ENCODE measurements at places on chromosomes 12 and 14.
A peak's percentile ranks its signal among the peaks of the same experiment; 100 is the strongest.

DNA sequence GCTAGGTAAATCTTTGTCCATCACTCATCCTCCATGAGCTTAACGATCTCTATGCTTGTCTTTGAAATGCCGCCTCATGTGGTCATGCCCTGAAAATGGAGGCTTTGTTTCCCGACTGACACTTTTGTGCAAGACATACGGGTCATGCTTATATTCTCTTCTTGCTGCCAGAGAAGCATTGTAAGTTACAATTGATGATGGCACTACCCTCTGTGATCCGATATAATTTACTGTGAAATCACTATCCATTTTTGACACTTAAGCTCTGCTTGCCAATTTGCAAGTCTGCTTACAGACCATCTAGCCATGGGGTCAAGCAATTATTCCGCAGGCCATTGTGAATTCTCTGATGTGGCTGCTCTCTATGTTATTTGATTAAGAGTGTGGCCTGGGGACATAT is 650.0 kb downstream of the FLRT2 start:
- no peak for DNase-seq

DNA sequence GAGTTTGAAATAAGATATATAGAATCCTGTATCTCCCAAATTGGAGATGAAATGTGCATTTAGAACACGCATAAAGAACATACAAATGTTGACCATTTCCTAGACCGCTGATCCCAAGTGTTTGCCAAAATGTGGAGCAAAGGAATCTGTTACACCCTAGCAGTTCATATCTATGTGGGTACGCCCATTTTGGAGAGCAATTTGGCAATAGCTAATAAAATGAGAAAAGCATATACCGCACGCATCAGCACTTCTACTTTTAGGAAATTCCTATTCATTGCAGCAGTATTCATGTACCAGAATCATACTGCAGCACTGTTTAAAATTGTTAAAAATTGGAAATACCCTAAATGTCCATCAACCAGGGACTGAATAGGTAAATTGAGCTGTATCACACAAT is 937.8 kb downstream of the BCL11B start:
- no peak for DNase-seq

- DNase-seq = no peak
Measured at GRCh38 chr14:96516351-96516750, 14.2 kb downstream of the PAPOLA start.

- DNase-seq = no peak
Measured at GRCh38 chr14:103133210-103134140, 10.2 kb downstream of the TNFAIP2 start.

DNA sequence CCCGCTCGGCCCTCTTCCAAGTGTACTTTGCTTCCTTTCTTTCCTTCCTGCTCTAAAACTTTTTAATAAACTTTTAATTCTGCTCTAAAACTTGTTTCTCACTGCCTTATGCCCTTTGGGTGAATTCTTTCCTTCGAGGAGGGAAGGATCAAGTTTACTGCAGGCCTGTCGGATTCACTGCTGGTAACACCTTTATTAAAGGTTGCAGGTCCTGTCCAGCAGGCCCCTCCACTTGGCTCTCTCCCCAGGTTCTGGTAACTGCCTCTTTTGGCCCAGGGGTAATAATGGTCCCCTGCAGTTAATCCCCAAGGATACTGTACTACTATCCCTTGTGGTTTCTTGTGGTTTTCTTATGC is 152.7 kb upstream of the EEA1 start:
- DNase-seq = no peak

DNA sequence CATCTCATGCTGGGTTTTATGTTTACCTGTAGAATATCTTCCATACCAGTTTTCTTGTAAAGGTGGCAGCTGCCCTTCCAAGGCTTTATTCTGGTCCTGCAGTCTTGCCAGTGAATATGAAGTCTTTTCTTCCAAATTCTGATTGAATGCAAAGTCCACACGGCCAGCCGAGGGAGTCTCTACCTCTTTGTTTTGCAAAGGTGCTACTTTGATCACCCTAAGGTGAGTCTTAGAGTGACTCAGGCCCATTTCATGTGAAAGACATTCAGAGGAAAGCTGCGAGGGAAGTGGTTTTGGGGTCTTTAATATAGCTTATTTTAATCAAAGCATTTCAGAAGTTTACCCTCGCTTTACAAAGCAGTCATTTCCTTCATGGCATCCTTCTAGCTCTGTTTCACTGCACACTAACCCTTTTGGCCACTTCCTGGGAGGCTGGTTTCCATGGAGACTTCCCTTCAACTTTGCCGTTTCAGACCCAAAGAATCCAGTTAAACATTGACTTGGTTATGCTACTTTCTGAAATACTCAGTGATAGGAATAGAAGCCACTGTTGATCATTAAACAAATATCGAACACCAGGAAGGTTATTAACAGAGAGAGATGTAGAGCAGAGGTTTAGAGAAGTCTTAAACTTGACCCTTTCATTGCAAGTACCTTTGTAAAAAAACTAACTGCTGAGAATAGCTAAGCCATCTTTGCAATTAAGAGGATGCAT is at the start of gene CCDC198:
Gene CCDC198 (minus strand): TSS at position 391 of the 715 bp plus-strand sequence. CDS start 142 bp downstream, at position 249.
- DNase-seq = no peak

- DNase-seq = no peak
Measured at GRCh38 chr14:105447651-105448640, 26.7 kb upstream of the CRIP2 start.

GRCh38 chr12:71904629-71905028 is 34.0 kb upstream of the TPH2 start:
- DNase-seq = no peak

DNA sequence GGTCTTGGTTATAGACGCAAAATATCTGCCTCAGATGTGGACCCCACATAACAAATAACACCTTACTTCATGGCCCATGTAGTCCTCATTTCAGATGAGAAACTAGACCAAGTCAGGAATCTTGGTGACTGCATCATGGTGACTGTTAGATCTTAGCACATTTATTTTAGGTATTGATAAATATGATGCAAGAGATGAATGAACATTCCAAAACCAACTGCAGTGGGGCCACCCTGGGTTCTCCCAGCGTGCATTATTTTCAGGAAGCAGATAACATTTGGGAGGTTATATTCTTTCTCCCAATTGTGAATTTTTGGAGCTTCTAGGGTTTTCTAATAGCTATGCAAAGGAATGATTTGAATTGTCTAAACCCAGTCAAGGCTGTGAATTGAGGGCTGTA is 55.2 kb upstream of the PTGR2 start:
- DNase-seq = no peak

DNA sequence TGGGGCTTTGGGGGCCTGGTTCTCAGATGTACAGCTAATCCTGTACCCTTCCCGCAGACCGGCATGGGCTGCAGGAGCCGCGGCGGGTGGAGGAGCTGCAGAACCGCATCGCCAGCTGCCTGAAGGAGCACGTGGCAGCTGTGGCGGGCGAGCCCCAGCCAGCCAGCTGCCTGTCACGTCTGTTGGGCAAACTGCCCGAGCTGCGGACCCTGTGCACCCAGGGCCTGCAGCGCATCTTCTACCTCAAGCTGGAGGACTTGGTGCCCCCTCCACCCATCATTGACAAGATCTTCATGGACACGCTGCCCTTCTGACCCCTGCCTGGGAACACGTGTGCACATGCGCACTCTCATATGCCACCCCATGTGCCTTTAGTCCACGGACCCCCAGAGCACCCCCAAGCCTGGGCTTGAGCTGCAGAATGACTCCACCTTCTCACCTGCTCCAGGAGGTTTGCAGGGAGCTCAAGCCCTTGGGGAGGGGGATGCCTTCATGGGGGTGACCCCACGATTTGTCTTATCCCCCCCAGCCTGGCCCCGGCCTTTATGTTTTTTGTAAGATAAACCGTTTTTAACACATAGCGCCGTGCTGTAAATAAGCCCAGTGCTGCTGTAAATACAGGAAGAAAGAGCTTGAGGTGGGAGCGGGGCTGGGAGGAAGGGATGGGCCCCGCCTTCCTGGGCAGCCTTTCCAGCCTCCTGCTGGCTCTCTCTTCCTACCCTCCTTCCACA is 7.6 kb downstream of the NR4A1 start:
- DNase-seq = peak; percentile 34

DNA sequence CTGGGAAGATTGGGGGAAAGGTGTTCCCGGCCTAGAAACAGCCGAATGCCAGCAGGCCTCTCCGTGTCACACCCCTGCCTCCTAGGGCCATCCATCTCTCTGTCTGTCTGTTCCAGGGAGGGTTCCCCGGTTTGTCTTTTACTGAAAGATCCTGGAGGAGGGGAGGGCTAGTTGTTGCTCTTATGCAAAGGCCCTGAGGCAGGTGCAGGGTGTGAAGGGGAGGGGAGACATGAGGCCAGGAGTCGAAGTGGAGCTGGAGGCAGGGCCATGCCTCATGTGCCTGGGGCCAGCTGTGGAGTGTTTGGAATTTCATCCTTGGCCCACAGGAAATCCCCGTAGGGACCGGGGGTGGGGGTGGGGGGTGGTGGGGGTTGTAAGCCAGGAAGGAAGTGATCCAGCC is 8.7 kb upstream of the RCOR1 start:
- no peak for DNase-seq

GRCh38 chr14:87990682-87991081 is 2.3 kb downstream of the GALC start:
- no peak for DNase-seq

DNA sequence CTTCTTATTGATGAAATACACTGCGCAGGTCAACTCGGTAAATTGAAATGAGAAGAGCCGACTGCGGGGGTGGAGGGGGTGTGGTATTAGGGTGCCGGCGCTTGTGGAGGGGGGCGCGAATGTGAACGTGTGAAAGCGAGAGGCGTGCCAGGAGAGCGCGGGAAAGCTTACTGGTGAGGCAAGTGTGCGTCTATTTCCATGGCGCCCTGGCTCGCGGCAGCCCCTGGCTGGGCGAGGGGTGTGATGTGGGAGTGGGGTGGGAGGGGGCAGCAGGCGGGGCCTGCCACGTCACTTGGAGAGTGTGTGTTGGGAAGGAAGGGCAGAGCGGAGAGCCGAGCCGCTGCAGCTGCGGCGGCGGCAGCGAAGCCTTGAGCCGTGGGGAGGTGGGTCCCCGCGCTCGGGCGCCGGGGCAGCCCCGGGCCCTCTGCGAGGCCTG is 88.8 kb downstream of the GALNT8 start:
- no peak for DNase-seq

GRCh38 chr12:22275843-22276242 is 58.7 kb downstream of the ST8SIA1 start:
- no peak for DNase-seq

DNA sequence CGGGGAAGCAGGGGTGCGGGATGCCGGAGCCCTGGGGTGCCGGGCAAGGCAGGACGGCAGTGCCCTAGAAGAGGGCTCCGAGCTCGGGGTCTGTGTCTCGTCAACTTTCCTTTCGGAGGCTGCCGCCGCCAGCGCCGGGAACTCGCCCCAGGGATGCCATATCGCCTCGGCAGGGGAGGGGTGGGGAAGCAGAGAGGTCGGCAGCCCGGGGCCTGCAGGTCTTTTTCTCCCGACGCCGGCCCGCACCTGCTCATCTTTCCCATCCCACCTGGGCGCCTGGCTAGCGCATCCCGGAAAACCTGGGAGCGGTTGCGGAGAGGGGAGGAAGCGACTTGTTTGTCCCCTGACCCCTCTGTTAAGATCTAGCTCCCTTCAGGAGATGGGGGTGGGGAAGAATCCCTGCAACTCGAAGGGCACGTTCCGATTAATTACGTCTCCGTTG is 547 bp downstream of the CNTN1 start:
- no peak for DNase-seq

DNA sequence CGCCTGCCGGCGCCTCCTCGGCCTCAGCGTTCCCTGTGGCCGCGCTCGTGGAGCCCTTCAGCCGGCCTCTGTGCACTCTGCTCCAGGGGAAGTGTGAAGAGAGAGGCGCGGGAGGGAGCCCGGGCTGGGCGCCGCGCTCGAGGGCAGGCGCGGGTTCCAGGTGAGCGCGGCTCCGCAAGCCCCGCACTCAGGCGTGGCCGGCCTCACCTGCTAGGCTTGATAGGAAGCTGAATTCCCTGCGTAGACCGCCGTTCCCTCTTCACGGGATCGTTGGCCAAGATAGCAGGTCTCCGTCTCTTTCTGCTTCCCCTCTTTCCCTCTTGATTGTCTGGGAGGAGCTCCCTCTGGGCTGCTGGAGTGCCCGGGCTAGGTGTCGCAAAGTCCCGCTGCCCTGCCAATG is 89.7 kb downstream of the ASCL4 start:
- no peak for DNase-seq
